Kidney (tissue), 22 donors: ENCODE measurements at places on chromosomes 4 and X. TPM values are rescaled to one million over a fixed set of nuclear protein-coding genes. Genes with fewer than 3 reads are reported as not detected.

Gene TCEANC
- total RNA-seq = 5.3 TPM

Gene GABRQ
- 0.03 TPM for total RNA-seq

Gene RBMX
- total RNA-seq = 143 TPM

Gene MAGED1
- 104 TPM for total RNA-seq

GRCh38 chrX:150361070-150361776 is 1.9 kb upstream of the MAMLD1 start:
- DNase-seq = peak; percentile 73

- no peak for DNase-seq
Measured at GRCh38 chr4:123449362-123449761, 52.8 kb downstream of the SPRY1 start.

DNA sequence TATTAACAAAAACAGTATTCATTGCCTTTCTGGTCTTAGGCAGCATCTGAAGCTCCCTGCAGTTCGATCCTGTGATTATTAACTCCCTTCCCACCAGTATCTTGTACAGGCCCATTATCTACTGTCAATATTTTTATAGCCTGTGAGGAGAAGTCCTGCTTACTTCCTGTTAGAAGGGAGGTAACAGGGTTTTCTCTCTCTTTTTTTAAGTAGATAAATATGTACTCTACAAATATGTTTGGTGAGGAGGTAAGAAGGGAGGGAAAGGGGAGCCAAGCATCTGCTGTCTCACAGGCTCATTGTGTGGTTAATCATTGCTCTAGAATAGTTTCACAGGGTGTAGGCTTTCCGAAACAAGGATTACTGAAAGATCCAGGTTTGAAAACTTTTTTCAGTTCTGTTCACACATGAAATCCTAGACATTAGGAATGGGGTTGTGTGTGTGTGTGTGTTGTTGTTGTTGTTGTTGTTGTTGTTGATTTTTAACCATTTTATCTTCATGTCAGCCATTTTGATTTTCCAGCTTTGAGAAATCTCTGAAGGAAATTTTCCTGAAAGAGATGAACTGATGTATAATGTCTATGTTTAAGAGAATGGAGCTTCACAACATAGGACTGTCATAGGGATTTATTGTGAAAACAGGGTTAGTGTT is 14.2 kb downstream of the ATOH1 start:
- peak; percentile 31 for DNase-seq
